ENCODE measurements at places on chromosomes 7 and 10. TPM values are rescaled to one million over a fixed set of nuclear protein-coding genes. Genes with fewer than 3 reads are reported as not detected.

TACC2 gene
- total RNA-seq, result 10.7 TPM

FAM25A gene
- not detected for total RNA-seq

ASB10 gene
- total RNA-seq, result not detected

ELN gene
- total RNA-seq, result 1.1 TPM

CLCN1 gene
- not detected for total RNA-seq

PAPOLB gene
- total RNA-seq, result not detected

PAXIP1 gene
- 26.1 TPM for total RNA-seq

SPRN gene
- 0.06 TPM for total RNA-seq

KCNIP2 gene
- total RNA-seq, result 5.5 TPM

CPED1 gene
- not detected for total RNA-seq

LRMDA gene
- total RNA-seq, result not detected

DNA sequence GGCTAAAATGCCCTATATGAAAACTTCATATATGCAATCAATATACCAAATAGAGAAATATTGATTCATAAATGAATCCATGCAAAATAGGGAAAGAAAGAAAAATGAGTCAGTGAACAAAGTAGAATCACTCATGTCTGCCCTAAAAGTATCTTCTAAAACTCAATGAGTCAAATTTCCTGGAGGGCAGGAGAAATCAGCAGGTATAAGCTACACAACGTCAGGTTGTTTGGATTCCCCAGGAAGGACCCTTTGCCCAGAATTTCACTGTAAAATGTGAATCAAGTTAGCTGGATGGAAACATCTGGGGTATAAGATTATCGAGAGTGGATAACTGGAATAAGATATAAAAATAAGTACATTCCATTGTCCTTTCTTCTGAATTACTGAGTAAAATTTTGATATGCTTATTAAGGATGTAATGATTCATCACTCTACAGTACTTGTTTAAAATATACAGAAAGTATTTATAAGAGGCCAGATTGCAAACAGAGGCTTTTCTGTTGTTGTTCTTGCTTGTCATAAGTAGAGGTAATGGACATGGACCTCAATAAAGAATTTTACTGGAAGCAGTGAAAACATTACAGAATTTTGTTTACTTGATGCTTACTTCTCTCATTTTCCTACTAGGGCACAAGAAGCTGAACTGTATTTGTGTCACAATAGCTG, 99.0 kb downstream of the AGMO start:
- no peak for DNase-seq

- DNase-seq, result no peak
Measured at GRCh38 chr10:76218035-76218434, 786.6 kb downstream of the LRMDA start.

GRCh38 chr7:139580435-139580834, 57.0 kb downstream of the CLEC2L start:
- DNase-seq, result no peak

DNA sequence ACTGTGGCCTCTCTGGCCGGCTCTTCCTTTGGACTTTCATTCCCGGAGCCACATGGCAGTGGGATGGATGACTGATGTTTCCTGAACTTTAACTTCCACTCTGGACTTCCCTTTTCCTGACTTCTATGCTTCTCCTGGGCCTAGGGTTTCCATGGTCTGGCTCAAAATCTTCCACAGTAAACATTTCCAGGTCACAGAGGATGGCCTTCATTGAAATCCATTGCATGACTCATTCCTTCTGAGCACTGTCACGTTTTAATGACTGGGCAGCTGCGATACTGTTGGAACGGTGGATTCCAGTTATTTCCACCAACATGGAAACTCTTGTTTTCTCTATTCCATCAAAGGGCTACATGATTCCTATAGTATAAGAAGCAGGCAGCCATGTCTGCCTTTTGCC, 24.4 kb upstream of the ZNF273 start:
- no peak for DNase-seq

GRCh38 chr10:11165591-11166543, 148.2 kb downstream of the CELF2 start:
- DNase-seq, result peak; percentile 83

DNA sequence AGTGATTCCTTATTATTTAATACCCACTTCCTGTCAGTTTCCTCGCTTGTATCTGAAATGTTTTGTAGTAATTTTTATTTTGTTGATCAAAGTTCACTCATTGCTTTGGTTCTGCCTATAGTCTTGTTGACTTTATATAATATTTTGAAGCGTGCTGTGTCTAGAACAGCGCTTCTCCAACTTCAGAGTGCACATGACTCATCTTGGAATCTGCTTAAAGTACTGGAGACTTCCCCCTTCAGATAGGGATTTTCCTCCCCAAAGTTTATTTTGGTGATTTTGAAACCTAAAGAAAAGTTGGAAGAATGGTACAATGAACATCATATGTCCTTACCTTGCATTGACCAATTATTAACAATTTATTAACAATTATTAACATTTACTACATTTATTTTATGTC, 5.8 kb downstream of the COMTD1 start:
- DNase-seq, result no peak

GRCh38 chr7:15862781-15863165, 176.3 kb upstream of the MEOX2 start:
- DNase-seq, result no peak

DNA sequence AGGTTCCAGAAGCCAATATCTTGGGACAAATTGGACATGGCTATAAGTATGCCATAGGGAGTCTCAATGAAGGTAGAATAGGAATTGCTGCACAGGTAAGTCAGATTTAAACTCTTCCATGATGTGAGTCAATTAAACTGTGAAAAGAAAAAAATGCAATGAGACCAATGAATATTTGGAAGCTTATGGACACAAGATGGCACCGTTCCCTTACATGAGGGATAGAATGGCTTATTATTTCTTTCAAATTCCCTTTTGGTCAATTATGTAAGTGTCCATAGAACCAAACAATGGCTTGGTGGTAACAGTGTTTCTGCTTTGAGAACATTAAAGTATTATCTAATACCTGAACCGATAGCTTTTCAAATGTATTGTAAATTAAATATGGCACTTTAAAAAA, 35.6 kb downstream of the ACADSB start:
- no peak for DNase-seq

GRCh38 chr10:88379575-88379974, 203.5 kb downstream of the RNLS start:
- DNase-seq, result no peak

GRCh38 chr7:111363099-111363498, 199.2 kb downstream of the IMMP2L start:
- no peak for DNase-seq

- DNase-seq, result peak; percentile 67
Measured at GRCh38 chr7:142482891-142483658, 225.2 kb upstream of the PRSS58 start.

GRCh38 chr10:88687853-88688467, 18.1 kb upstream of the LIPK start:
- DNase-seq, result peak; percentile 21

GRCh38 chr10:5266351-5266750, 69.7 kb downstream of the AKR1C4 start:
- DNase-seq, result no peak

- no peak for DNase-seq
Measured at GRCh38 chr10:128476368-128476725, 350.1 kb upstream of the MKI67 start.

- no peak for DNase-seq
Measured at GRCh38 chr7:30723776-30724175, 28.2 kb upstream of the INMT start.

GRCh38 chr10:86580521-86580891, 58.9 kb upstream of the WAPL start:
- DNase-seq, result no peak

DNA sequence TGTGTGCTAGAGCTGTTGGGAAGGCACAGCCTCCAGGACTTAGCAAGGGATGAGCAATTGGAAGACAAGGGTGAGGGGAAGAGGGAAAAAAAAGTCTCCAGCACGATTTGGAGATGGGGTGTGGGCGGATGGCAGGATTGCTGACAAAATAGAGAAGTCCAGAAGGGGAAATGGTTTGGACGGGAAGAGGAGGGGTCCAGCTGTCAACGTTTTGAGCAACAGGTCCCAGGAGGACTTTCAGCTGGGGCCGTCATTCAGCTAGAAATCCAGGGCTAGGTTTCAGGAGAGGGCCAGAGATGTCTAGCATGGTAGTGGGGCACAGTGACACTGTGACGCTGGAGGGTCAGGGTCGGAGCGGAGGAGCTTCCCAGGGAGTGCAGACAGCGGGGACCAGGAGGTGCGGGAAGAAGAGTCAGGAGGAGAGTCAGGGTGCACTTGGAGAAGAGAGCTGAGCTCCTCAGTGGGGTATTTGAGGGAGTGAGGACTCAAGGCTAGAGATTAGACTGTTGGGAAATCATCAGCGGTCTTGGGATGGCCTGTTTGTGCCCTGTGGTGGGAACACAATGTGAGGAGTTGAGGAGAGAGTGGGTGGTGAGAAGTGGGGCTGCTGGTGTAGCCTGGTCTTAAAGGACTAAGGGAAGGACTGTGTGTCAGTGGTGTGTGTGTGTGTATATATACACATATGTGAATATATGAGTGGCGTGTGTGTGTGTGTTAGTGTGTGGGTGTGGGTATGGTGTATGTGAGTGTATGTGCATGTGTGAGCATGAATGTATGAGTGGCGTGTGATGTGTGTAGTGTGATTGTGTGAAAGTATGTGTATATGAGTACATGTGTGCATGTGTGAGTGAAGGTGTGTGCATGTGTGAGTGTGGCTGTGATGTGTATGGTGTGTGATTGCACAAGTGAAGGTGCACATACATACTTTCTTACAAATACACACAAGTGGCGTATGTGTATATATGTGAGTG, 3.8 kb downstream of the ZYX start:
- no peak for DNase-seq

GRCh38 chr7:70693686-70694433, 438.1 kb upstream of the GALNT17 start:
- DNase-seq, result peak; percentile 91

GRCh38 chr10:79443338-79444198, 1.9 kb downstream of the ZCCHC24 start:
- DNase-seq, result no peak

GRCh38 chr7:132049462-132050304, 493.3 kb upstream of the PODXL start:
- peak; percentile 69 for DNase-seq

DNA sequence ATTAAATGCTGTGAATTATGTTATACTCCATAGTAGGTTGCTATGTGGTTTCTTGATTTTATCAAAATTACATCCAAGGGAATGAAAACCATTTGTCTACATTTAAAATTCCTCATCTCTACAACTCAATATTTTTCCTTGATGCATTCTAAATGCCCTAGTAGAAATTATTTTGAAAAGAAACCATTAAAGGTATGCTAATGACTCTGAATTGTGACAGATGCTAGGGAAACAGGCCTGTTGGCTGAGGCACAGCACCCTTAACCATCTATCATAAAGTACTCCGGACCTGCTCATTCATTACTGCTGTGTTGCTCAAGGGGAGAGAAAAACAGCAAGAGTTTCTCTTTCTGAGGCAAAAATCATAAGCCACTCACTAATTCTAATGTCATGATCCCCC, 131.2 kb downstream of the CHCHD3 start:
- DNase-seq, result no peak

- DNase-seq, result no peak
Measured at GRCh38 chr7:33593611-33594010, 311.7 kb upstream of the BMPER start.

GRCh38 chr10:88642963-88643362, 21.3 kb upstream of the LIPF start:
- DNase-seq, result no peak

- no peak for DNase-seq
Measured at GRCh38 chr10:104441329-104442000, 87.8 kb downstream of the CFAP58 start.

- DNase-seq, result no peak
Measured at GRCh38 chr10:71143170-71143569, 69.2 kb upstream of the UNC5B start.

Measured in neural progenitor cell (in vitro differentiated cells).